C1 segment of cervical spinal cord (tissue), 14 donors: ENCODE measurements at places on chromosomes 7 and 10.

DNA sequence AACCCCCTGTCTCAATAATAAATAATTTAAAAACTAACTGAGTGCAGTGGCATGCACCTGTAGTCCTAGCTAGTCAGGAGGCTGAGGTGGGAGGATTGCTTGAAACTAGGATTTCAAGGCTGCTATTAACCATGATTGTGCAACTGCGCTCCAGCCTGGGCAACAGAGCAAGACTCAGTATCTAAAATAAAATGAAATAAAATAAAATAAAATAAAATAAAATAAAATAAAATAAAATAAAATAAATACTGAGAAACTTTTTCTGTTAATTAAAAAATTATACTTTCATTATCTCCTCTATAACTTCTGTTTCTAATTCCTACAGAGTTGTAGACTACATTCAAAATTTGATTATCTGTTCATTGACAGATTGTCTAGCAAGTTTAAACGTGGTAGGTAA, 999.4 kb downstream of the ANKRD7 start:
- no peak for DNase-seq

GRCh38 chr7:87316846-87317552, 28.5 kb upstream of the CROT start:
- no peak for DNase-seq

- DNase-seq: no peak
Measured at GRCh38 chr7:115600207-115600606, 430.4 kb downstream of the TFEC start.

DNA sequence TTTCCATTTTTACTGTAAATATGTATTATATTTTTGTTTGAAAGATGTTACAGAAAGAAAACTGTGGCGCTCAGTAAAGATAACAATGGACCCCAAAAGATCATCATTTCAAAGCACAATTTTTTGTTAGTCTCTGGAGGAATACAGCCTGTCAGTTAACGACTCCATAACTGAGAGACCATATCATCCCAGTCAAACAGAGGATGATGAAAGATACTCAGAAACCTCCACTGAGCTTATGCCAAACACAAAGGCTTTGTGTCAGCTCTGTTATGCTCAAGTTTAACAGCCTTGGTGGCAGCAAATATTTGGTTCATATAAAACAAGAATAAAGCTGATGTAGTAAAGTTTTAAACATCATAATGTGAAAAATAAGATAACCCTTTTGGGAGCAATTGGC, 345.1 kb downstream of the NXPH1 start:
- DNase-seq: no peak

DNA sequence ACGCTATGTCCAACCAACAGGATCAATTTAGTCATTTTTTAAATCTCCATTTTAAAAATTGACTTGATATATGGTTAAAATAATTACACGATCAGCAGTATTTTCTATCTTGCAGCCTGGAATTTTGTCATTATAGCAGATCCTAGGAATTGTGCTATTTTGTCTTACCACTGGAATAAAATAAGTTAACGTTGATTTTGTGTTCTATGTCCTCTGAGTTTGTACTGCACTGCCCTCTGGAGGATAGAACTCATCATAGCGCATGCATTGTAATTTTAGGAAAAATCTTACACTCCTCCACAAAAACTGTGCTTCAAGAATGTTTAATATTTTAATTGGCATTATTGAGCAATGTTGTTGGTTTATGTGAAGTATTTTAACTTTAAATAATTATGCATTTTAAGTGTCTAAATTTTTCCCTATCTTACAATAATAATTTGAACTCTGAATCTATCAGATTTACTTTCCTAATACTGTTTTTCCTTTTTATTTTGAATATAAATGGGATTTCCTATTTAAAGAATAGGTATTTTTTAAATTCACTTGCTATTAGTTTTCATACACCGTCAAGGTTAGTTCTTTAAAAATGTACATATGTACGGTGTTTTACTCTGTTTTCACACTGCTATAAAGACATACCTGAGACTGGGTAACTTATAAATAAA, 220.1 kb downstream of the PPP1R3A start:
- DNase-seq: no peak
